Hepatocyte (in vitro differentiated cells): ENCODE measurements at places on chromosomes 13 and 19. TPM values are rescaled to one million over a fixed set of nuclear protein-coding genes. Genes with fewer than 3 reads are reported as not detected.

Gene AMH
- 3.9 and 8.2 TPM in 2 replicates for total RNA-seq

Gene CYP4F8
- total RNA-seq: not detected in 2 replicates

Gene SIGLECL1
- not detected in 2 replicates for total RNA-seq

Gene ZNF611
- 11.9 and 21.3 TPM in 2 replicates for total RNA-seq

Gene ZNF254
- 30.1 and 33.8 TPM in 2 replicates for total RNA-seq

Gene KLK4
- total RNA-seq: not detected in 2 replicates

Gene SCGB2B2
- 0.04 and 0.13 TPM in 2 replicates for total RNA-seq

Gene SLC10A2
- total RNA-seq: 1.8 and 2.6 TPM in 2 replicates

Gene MISP3
- 3.7 and 4.9 TPM in 2 replicates for total RNA-seq

Gene ZNF865
- 3.0 and 3.1 TPM in 2 replicates for total RNA-seq

Gene ZNF85
- total RNA-seq: 12.9 and 15.0 TPM in 2 replicates

- no peak overlapping the region for H3K27ac ChIP-seq
- H3K4me3 ChIP-seq: no peak overlapping the region
- no peaks in the 10 kb centered on the region for H3K27me3 ChIP-seq
- H3K36me3 ChIP-seq: no peaks in the 10 kb centered on the region
These were observed 13.1 kb upstream of the CCNP start for GRCh38 chr19:40239415-40240226.

- no peak overlapping the region for H3K4me3 ChIP-seq
- peaks cover 13% of the 10 kb centered on the region for H3K4me1 ChIP-seq
- H3K27ac ChIP-seq: peak overlapping the region; percentile 96
- DNase-seq: no peak
- H3K27me3 ChIP-seq: no peaks in the 10 kb centered on the region
These were observed 224.2 kb upstream of the MAB21L1 start for GRCh38 chr13:35700671-35701070.

GRCh38 chr13:112672651-112673284 is 17.1 kb upstream of the ATP11A start:
- no peak overlapping the region for H3K27ac ChIP-seq
- H3K4me3 ChIP-seq: no peak overlapping the region
- H3K4me1 ChIP-seq: peaks cover 4% of the 10 kb centered on the region
- DNase-seq: no peak
- no peaks in the 10 kb centered on the region for H3K27me3 ChIP-seq

DNA sequence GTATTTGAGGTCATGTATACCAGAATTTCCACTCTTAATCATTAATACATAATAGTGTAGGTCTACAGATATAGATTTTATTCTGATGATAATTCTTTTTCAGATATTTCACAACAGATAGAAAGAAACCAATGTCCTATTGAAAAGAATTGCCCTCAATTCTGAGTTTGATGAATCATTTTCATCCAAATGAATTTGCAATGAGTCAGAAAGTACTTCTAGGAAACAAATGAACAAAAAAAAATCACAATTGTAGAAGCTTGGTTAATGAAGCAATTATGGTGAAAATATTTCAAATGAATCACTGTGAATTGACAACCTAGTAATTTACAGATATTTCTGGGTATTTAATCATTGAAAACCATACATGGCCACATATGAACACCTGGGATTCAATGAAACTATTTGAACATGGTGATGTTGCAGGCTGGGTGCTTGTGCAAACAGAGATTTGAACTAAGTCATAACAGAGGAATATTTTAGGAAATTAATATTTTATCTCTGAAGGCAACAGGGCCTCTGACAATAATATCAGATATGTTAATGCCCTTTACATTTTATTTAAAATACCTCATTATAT is 360.9 kb downstream of the SLITRK5 start:
- H3K27me3 ChIP-seq: no peaks in the 10 kb centered on the region
- H3K4me1 ChIP-seq: no peaks in the 10 kb centered on the region
- no peak overlapping the region for H3K27ac ChIP-seq
- no peaks in the 10 kb centered on the region for H3K36me3 ChIP-seq
- no peak overlapping the region for H3K4me3 ChIP-seq

- H3K27me3 ChIP-seq: no peaks in the 10 kb centered on the region
- DNase-seq: peak; percentile 67
- H3K36me3 ChIP-seq: no peaks in the 10 kb centered on the region
- H3K4me1 ChIP-seq: peaks cover 11% of the 10 kb centered on the region
These were observed 12.4 kb upstream of the CD22 start for GRCh38 chr19:35316560-35316959.

DNA sequence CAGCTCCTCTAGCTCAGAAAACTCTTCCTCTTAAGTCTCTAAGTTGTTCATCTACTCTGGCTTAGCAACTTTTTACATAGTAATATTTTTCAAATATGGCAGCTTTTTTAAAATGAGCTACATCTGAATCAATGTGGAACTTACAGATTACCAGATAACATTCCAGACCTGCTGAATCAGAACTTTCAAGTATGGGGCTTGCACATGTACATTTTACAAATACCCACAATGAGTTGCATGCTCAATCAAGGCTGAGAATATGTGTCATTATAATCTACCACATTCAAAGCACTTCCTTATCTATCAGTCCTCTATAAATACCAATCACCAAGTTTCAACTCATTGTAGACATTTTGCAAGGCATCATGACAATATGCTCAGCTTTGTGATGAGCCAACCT is 383.1 kb downstream of the FGF14 start:
- no peaks in the 10 kb centered on the region for H3K4me1 ChIP-seq
- H3K4me3 ChIP-seq: no peak overlapping the region
- no peaks in the 10 kb centered on the region for H3K36me3 ChIP-seq
- H3K27me3 ChIP-seq: no peaks in the 10 kb centered on the region
- H3K27ac ChIP-seq: no peak overlapping the region

DNA sequence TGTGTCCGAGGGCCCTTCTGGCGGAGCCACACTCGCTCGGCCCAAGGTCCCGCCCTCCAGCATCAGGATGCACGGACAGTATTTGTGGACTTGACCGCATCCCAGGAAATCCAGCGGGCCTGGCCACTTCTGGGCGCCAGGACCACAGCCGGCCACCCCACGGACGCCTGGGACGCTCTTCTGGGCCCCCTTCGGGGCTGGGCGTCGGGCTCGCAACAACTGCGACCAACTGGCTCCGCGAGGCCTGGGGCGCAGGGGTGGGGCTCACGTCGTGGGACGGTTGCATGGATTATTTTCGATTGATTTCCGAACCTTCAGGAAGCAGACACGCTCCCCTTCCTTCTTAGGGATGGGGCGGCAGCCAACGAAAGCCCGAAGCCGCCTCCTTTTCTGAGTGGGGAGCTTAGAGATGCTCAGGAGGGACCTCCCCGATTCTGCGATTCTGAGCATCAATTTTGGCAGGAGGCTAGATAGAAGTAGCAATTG is 521 bp upstream of the NUP58 start:
- H3K4me1 ChIP-seq: peaks cover 17% of the 10 kb centered on the region
- H3K4me3 ChIP-seq: no peak overlapping the region
- no peak for DNase-seq
- peaks cover 29% of the 10 kb centered on the region for H3K27me3 ChIP-seq

DNA sequence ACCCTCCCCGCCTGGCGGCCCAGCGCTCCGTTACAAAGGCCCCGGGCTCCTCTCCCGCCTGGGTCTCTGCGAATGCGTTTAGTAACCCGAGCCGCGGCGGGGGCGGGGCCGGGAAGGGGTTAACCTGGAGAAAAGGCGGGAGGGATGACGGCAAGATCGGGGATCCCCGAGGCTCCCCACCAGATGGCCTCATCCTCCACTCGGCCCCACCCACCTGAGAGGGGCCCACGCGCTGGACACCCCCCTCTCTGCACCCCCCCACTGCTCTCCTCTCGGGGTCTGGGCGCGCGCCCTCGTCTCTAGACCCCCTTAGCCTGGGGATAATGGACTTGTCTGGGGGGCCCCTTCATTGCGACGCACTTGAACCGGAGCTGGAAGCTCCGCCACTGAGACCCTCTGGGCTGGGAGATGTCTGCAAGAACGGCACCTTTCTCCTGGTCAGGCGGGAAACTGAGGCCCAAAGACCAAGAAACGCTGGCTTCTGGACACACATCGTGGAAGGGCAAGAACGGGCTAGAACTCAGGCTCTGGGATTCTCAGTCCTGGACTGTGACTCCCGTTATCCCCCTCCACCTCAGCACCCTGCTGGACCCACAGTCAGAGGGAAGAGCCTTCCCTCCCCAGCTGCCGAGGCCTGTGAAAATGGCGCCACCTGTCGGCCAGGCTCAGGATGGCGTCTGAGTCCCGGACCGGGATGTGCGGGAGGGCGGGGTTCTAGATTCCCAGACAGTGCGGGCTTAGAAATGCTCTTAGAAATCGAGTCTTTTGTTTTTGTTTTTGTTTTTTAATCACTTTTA is 2.9 kb upstream of the LTBP4 start:
- peaks cover 35% of the 10 kb centered on the region for H3K27me3 ChIP-seq
- H3K4me3 ChIP-seq: peak overlapping the region; percentile 17
- DNase-seq: peak; percentile 92
- peaks cover 30% of the 10 kb centered on the region for H3K4me1 ChIP-seq

GRCh38 chr13:24251525-24251924 is 57.9 kb upstream of the C1QTNF9 start:
- H3K4me3 ChIP-seq: no peak overlapping the region
- no peaks in the 10 kb centered on the region for H3K4me1 ChIP-seq
- no peak overlapping the region for H3K27ac ChIP-seq
- H3K27me3 ChIP-seq: no peaks in the 10 kb centered on the region
- no peak for DNase-seq
- H3K36me3 ChIP-seq: no peaks in the 10 kb centered on the region

- H3K27me3 ChIP-seq: no peaks in the 10 kb centered on the region
- no peaks in the 10 kb centered on the region for H3K4me1 ChIP-seq
These were observed 824.3 kb upstream of the KLHL1 start for GRCh38 chr13:70932511-70932910.

DNA sequence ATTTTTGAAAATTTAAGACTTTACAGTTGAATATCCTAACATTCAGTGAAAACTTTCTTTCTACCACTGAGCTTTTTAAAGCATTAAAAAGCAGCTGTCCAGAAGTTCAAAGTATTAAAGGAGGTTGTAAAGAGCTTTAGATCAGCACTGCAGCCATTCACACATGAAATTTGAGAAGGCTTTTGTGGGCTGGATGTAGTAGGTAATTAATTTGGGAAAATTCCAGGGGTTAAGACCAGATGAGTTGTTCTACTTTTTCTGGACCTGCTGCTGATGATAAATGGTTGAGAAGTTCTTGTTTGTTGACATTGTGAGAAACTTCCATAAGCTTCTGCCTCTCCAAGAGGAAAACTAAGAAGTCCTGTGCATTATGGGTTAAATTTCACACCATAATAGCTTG is 1779.6 kb upstream of the PRR20A start:
- DNase-seq: no peak
- no peak overlapping the region for H3K4me3 ChIP-seq
- H3K4me1 ChIP-seq: no peaks in the 10 kb centered on the region
- H3K27me3 ChIP-seq: no peaks in the 10 kb centered on the region

- no peaks in the 10 kb centered on the region for H3K36me3 ChIP-seq
- H3K4me3 ChIP-seq: no peak overlapping the region
- no peak for DNase-seq
- H3K4me1 ChIP-seq: peaks cover 20% of the 10 kb centered on the region
These were observed 545.2 kb downstream of the GPC6 start for GRCh38 chr13:93771782-93772181.

DNA sequence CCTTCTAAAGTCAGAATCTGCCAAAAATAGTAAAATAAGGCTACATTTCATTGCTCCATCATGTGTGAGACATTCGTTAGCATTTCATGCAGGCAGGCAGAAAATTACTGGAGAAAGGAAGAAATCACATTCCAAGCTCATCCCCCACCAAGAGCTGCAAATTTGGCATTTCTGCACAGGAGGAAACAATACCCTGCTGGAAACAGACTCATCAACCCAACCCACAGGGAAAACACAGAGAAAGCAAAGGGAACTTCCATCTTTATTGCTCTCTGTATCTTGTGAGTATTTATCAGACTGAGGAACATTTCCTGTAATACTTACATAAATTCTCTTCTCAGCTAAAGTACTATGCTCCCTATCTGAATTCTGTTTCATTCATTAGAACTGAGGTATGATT is 95.7 kb downstream of the KCTD12 start:
- DNase-seq: no peak
- no peak overlapping the region for H3K27ac ChIP-seq
- no peaks in the 10 kb centered on the region for H3K4me1 ChIP-seq
- H3K36me3 ChIP-seq: no peaks in the 10 kb centered on the region
- H3K4me3 ChIP-seq: no peak overlapping the region

DNA sequence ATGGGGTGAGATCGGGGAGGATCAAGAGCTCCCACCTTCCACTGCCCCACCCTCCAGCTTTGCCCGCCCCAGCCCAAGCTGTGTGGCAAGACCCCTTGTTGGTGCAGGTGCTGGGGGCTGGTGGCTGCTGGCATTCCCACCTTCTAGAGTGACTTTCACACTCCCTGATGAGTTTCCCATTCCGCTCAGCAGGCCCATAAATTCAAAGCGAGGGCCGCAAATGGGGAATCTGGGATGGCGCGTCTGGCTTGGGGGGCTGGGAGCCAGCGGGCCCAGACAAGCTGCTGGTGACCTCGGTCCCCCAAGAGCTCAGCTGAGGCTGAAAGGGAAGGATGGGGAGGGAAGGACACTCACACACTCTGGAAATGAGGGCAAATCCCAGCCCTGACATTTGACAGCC is 110.3 kb downstream of the GADD45B start:
- no peak for DNase-seq
- H3K4me1 ChIP-seq: peaks cover 5% of the 10 kb centered on the region
- H3K27ac ChIP-seq: no peak overlapping the region
- no peaks in the 10 kb centered on the region for H3K27me3 ChIP-seq
- H3K36me3 ChIP-seq: no peaks in the 10 kb centered on the region
- H3K4me3 ChIP-seq: no peak overlapping the region

DNA sequence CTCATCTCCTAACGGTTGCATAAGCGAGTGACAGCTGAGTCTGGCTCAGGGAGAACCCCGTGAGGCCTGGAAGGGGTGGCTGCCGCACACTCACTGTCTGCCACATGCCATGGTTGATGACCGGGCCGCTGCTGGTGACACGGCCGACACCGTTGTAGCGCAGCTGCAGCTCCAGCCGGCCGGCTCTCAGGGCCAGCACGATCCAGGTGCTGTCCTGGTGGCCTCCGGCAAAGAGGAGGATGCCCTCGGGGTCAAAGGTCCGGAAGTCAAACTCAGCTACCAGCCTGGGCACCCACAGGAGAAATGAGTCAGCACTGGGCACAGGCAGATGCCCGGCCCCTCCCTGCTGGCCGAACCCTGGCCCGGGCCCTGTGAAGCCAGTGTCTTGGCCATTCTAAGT is 31.7 kb downstream of the GAS6 start:
- H3K27me3 ChIP-seq: no peaks in the 10 kb centered on the region
- DNase-seq: no peak
- H3K27ac ChIP-seq: no peak overlapping the region
- H3K4me1 ChIP-seq: peaks cover 5% of the 10 kb centered on the region

GRCh38 chr13:41132512-41133152 is at the start of gene KBTBD6:
KBTBD6 (minus strand) TSS chr13:41132802; CDS start chr13:41132511, 291 bp downstream.
- H3K4me1 ChIP-seq: peaks cover 15% of the 10 kb centered on the region
- peak within 1 kb of the TSS; percentile 32 for H3K27ac ChIP-seq
- peak; percentile 98 for DNase-seq
- peak within 1 kb of the TSS; percentile 48 for H3K4me3 ChIP-seq

GRCh38 chr13:106919133-106919532 is 351.2 kb upstream of the ARGLU1 start:
- no peaks in the 10 kb centered on the region for H3K27me3 ChIP-seq
- H3K4me1 ChIP-seq: peaks cover 11% of the 10 kb centered on the region
- no peak for DNase-seq
- no peak overlapping the region for H3K4me3 ChIP-seq

- H3K27ac ChIP-seq: no peak overlapping the region
- no peaks in the 10 kb centered on the region for H3K36me3 ChIP-seq
- no peaks in the 10 kb centered on the region for H3K27me3 ChIP-seq
- no peak for DNase-seq
These were observed 122.3 kb downstream of the ZDHHC20 start for GRCh38 chr13:21336609-21337349.
